Activated CD4-positive, alpha-beta T cell treated with anti-CD3 and anti-CD28 coated beads, Interleukin-10, Interleukin-2, amounts not matched to agents 100 ng/mL and 50 ng/mL, durations not matched to agents 16 hours and 8 hours (primary cell): ENCODE measurements at places on chromosomes 5 and 9.

DNA sequence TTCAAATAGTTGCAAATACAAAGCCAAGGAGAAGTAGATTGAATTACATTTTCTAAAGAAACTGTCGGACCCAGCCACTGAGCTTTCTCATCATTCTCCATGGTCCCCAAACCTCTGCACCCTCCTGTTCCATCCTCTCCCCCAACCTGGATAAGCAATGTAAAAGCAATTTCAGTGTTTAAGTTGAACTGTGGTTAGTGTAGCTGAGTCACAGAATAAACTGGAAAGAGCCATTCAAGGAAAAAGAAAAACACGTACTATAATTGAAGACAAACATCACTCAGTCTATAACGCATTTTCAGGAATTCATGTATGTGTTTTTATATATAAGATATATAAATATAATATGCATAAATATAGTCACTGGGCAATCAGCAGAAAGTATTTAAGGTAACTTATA is 54.1 kb upstream of the TMEM161B start:
- no peak for DNase-seq

- DNase-seq = no peak
Measured at GRCh38 chr9:98760231-98760630, 36.1 kb downstream of the ANKS6 start.

- DNase-seq = no peak
Measured at GRCh38 chr5:177382423-177383029, 1.7 kb upstream of the SLC34A1 start.

GRCh38 chr5:9249231-9249630 is 296.6 kb downstream of the SEMA5A start:
- DNase-seq = no peak

- no peak for DNase-seq
Measured at GRCh38 chr5:83947763-83948162, 227.1 kb upstream of the HAPLN1 start.

GRCh38 chr9:27659001-27659400 is 85.7 kb upstream of the C9orf72 start:
- DNase-seq = no peak

GRCh38 chr9:19940811-19941535 is 152.1 kb upstream of the SLC24A2 start:
- DNase-seq = no peak

DNA sequence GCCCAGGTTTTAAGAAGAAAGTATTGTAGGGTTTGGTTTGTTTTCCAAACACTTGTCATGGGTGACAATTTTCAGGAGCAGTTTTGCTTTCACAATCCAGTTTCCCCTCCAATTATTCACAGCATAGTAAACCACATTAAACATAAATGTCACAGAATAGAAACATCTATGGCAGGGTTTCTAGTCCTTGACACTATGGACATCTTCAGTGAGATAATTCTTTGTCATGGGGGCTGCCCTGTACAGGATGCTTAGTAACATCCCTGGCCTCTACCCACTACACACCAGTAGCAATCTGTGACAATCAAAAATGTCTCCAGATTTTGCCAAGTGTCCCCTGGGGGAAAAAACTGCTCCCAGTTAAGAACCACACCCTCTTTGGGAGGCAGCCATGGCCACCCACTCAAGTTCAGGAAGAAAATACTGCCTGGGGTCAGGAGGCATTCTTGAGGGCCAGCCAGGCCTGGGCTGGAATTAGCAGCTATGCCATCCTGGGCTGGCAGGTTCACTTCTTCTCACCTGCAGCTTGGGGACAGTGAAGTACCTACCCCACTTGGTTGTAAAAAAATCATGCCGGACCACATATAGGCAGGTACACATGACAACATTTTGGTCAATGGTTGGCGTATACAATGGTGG is 116.3 kb downstream of the HSD17B3 start:
- DNase-seq = no peak

DNA sequence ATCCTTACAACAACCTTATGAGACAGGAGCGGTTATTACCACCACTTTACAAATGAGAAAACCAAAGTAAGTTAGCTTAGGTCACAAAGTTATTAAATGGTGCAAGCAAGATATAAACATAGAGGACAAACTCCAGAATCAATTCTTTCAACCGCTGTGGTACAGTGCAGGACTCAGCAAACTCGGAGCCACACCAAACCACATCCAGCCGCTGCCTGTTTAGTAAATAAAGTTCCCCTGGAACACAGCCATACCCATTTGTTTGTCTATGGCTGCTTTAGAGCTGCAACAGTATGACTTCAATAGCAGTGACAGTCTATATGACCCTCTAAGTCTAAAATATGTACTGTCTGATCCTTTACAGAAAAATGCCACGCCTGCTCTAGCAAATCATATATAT is 1567.2 kb upstream of the WWC1 start:
- no peak for DNase-seq

DNA sequence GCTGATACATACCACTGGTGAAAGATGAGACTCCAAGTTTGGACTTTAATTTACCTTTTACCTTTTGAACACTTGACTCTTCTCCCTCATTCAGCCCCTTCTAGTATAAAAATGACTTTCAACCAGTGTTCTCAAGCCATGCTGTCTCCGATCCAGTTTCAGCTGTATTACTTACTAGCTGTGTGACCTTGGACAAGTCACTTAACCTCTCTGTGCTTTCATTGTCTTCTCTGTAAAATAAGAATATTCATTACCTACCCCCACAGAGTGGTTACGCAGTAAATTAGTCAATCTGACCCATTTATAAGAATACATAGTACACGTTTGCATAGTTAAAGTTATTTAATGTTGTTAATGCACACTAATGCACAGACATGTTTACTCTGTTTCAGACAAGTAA is 12.6 kb upstream of the CEMIP2 start:
- DNase-seq = no peak

GRCh38 chr5:2133936-2134335 is 251.2 kb upstream of the IRX4 start:
- no peak for DNase-seq

GRCh38 chr5:181235323-181235688 is 8.4 kb downstream of the RACK1 start:
- DNase-seq = no peak

DNA sequence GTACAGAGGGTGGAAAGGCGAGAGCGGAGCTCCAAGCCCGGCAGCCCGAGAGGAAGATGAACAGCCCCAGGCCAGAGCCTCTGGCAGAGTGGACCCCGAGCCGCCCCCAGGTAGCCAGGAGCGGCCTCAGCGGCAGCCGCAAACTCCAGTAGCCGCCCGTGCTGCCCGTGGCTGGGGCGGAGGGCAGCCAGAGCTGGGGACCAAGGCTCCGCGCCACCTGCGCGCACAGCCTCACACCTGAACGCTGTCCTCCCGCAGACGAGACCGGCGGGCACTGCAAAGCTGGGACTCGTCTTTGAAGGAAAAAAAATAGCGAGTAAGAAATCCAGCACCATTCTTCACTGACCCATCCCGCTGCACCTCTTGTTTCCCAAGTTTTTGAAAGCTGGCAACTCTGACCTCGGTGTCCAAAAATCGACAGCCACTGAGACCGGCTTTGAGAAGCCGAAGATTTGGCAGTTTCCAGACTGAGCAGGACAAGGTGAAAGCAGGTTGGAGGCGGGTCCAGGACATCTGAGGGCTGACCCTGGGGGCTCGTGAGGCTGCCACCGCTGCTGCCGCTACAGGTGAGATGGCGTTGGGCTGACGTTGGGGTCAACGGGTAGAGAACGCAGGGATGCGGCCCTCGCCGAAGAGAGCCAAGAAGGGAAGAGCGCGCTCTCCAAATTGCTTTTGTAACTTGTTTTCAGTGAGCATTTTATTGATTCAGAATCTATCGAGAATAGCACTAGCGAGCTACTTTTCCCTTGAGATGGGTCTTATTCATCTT is at the start of gene PTGER4:
TSS of gene PTGER4 (plus strand) at position 3 of the 769 bp plus-strand sequence. CDS start 1,079 bp downstream, outside the sequence.
- DNase-seq = peak; percentile 61

DNA sequence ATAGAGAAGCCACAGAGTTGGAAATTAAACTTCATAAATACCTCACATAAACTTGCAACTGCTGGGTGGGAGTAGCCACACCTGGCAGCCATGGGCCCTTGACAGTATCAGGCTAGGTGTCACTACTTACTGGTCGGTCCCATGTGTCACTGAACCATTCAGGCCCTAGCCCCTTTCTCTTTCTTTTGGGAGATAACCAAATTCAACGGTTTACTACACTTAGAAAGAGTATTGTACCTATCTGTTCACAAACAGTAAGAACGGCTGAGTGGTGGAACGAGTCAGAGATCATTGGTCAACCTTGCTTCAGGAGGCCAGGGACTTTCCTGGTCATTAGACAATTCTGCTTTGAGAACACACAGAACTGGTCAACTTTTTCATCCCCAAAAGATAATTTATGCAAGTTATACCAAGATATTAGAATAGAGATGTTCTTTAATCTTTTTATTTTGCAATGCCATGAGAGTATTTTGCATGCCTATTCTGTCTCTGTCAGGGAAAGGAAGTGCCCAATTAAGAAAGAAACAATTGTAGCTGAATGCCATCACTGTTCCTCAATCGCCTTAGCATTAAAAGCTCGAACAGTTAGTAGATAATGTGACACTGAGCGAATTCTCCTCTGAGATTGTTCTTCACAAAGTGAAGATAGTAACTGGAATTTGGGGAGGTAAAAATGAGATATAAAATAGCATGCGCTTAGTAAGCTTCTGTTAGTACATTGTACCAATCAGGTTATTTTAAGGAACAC is 50.9 kb downstream of the GOLPH3 start:
- no peak for DNase-seq

DNA sequence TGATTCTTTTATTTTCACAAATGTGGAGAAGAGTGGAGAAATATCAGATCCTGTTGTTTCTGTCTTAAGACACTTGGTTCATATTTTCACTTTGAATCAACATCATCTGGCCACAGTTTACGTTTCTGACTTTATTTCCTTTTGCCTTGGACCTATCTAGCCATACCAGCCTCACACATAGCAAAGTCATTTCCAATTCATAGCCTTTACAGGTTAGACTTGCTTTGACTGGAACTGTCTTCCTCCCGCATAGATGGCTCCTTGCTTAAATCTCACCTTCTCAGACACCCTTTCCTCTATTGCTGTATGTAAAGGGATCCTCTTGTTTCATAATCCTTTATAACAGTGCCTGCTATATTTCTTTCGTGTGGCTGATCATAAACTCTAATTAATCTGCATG is 297.8 kb downstream of the SH3GL2 start:
- DNase-seq = no peak

- no peak for DNase-seq
Measured at GRCh38 chr9:97570899-97571298, 62.3 kb downstream of the TSTD2 start.

DNA sequence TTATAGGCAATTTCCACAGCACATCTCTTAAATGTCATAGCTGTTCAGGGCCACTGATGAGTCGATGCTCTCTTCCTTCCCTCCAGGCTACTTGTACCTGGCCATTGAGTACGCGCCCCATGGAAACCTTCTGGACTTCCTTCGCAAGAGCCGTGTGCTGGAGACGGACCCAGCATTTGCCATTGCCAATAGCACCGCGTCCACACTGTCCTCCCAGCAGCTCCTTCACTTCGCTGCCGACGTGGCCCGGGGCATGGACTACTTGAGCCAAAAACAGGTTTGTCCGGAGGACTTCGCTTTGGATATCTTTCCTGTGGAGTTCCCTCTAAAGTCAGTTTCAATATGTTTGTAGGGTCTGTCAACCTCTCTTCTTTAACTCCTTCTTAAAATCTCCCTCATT is 84.3 kb downstream of the EQTN start:
- no peak for DNase-seq

DNA sequence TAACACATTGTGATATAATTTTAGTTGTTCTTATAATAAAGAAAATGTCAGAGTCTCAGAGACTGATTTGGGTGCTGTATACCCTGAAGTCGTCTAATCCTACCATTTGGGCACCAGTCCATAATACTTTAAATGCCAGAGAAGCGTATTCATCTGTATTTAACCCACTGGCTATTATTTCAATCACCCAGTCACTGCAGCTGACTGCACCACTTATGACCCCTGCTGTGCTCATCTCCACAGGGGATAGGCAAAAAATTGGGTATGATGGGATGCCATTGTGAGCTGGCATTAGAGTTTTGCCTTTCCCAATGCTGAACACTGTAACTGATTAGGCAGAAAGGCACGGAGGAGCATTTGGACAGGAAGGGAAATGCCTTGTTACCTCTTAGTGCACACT is 599.7 kb downstream of the CAAP1 start:
- no peak for DNase-seq

GRCh38 chr5:169805527-169805934 is 168.5 kb downstream of the DOCK2 start:
- peak; percentile 84 for DNase-seq

GRCh38 chr9:125258832-125259534 is 2.6 kb upstream of the GAPVD1 start:
- no peak for DNase-seq

- DNase-seq = no peak
Measured at GRCh38 chr5:168262042-168262743, 29.3 kb upstream of the WWC1 start.

GRCh38 chr5:106017243-106017857 is 1653.4 kb downstream of the EFNA5 start:
- no peak for DNase-seq

- DNase-seq = no peak
Measured at GRCh38 chr9:114080773-114081440, 2.8 kb upstream of the AMBP start.

DNA sequence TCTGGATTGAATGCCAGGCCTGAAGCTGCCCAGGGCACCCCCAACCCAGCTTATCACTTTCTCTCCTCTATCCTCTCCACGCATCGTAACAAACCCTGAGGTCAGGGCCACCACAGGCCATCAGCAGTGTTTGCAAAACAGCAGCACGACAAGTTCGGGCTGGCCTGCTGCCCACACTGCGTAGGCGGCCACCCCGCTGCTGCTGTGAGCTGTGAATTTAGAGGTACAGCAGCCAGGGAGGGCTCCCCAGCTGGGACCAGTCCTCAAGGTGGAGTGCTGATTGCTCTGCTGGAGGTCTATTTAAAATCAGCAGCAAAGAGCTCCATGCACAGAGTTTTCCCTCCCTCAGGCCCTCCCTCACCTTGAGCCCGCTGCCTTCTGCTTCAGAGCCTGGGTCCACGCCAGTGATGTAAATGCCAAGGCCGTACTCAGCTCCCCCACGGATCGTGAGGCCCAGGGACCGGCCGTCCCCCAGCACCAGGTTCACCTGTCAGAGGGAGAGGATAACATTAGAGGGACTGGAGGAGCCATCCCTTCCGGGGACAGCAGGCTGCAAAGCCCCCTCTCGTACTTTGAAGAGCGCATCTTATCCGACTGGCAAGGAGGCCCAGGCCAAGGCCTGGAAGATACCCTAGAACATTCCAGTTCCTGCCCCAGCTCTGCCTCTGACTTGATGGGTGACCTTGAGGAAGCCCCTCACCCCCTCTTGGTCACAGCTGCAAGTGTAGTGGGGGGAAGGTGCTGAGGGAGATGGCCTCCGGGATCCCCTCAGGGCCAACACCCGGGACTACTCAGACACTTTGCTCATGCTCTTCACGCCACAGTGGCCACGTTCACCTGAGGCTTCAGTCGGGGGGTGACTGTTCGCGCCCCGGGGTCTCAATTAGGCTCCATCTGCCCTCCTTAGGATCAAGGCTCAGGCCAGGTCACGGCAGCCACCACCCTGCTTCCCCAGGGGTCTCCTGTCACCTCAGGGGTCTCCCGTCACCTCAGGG is 39.1 kb downstream of the WHRN start:
- no peak for DNase-seq

- DNase-seq = no peak
Measured at GRCh38 chr5:66333192-66333591, 189.1 kb downstream of the SREK1 start.

- peak; percentile 21 for DNase-seq
Measured at GRCh38 chr5:28766565-28767158, 1728.3 kb upstream of the CDH9 start.
